ENCODE measurements at places on chromosomes 2 and 18.

GRCh38 chr2:150020937-150021673, 433.5 kb upstream of the MMADHC start:
- DNase-seq: no peak

GRCh38 chr2:37916512-37917082, 8.5 kb upstream of the RMDN2 start:
- DNase-seq: no peak

DNA sequence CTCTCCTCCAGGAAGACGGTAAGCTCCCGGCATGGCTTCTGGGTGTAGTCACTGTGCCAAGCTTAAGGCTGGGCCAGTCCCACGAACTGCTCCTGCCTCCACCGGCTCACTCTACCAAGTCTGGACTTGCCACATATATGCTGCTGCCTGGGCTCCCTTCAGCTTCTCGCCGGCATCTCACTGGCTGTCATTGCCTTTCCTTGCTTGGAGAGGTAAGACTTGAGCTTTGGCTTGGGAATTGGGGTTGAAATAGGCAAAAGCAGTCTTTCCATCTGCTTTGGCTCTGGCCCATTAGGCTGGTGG, 481.0 kb downstream of the TGIF1 start:
- DNase-seq: no peak

- DNase-seq: no peak
These were observed 42.6 kb upstream of the EDAR start for GRCh38 chr2:109031476-109032228.

- no peak for DNase-seq
These were observed 136.0 kb downstream of the PLCL1 start for GRCh38 chr2:197940382-197940781.

GRCh38 chr18:51273437-51273836, 76.0 kb upstream of the MEX3C start:
- DNase-seq: no peak

DNA sequence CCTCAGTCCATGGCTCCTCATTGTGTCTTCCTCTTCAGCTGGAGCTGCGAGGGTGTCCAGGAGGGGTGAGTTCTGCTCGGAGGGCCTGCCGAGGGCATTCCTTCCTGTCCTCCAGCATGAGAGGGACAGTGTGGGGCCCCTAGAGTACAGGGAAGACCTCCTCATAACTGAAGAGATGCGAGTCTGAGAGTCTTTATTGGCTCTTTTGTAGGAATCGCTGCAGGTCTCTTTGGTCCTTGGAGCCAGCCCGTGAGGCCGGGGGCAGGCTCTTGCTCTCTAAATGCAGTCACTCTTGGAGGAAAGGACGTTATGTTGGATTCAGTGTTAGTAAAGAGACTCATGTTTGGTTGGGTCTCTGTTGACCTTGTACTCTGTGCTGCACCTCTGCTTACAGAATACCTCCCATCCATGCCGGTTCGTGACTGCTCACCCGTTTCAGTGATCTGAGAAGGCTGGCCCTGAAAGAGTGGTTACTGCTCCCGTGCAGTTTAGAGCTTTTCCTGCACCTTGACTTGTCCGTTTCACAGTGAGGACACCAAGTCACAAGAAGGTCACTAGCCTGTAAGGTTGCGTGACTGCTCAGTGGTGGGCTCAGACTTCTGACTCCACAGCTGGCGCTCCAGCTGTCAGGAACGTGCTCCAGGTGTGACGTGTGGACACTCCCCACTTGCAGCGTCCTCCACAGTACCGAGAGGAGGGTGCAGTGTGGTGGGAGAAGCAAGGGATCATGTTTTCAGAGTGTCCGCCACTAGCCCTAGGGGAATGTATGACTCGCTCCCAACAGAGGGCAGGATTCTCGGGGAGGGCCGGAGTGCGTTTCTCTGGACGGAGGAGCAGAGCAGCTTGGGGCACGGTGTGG, 7.8 kb downstream of the ATG4B start:
- no peak for DNase-seq

GRCh38 chr2:175457895-175458448, 276.5 kb upstream of the ATP5MC3 start:
- DNase-seq: no peak

DNA sequence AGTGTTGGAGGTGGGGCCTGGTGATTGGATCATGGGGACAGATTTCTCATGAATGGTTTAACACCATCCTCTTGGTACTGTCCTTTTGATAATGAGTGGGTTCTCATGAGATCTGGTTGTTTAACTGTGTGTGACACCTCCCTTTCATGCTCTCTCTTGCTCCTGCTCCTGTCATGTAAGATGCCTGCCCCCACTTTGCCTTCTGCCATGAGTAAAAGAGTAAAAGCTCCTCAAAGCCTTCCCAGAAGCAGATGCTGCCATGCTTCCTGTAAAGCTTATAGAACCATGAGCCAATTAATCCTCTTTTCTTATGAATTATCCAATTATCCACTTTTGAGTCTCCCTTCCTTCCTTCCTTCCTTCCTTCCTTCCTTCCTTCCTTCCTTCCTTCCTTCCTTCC, 317.7 kb downstream of the RDH14 start:
- no peak for DNase-seq

DNA sequence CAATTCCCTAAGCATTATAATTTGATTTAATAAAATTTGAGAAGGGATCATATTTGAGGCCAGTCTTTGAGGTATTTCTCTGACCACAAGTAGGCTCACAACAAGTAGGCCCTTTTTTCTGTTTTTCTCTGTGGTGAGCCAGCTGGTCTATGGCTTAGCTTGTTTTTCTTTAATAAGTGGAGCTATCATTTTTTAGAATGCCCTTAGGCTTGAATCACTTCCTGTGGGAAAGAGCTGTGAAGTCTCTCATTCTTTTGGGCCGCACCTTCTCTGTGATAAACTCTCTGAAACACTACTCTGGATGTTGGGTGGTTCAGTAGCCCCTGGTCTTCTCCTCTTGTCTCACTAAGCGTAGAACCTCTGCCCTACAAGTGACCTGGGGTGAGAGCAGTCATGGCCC, 235.9 kb downstream of the SUCLG1 start:
- no peak for DNase-seq

DNA sequence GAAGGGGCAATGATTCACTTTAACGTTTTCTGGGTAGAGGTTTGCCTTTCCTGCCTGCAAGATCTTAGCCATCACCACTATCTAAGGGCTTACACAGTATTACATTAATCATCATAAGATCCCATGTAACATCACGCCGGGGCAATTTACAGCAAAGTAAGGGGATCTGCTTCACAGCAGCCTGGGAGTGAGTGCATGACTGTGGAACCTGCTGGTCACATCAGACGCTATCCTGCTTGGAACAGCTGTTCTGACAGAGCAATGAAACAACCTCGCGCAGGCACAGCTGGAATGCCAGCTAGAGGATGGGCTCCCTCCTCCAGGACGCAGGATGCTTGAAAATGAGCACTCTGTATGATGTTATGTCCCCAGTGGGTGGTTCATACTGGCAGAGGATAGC, 89.0 kb downstream of the AOX1 start:
- DNase-seq: no peak

DNA sequence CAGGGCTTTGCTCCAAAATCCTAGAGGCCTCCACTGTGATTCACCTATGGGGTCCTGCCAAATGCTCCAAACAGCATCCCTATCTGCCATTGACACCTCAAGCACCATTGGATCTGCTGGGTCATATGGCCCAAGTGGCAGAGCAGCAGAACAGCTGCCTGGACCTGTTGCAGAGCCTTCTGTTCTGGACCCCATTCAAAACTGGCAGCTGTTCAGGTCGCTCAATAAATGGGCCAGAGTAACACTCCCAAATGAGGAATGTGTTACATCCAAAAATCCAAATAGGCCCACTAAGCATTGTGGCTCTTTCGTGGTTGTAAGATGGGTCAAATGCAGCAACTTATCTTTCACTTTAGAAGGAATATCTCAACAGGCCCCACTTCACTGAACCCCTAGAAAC, 783.6 kb downstream of the DCDC2C start:
- DNase-seq: no peak

Data from RCC 7860 (cell line).